ENCODE measurements at places on chromosomes 4 and X.

- no peak for DNase-seq
Measured at GRCh38 chrX:6446582-6446981, 88.3 kb downstream of the VCX3A start.

DNA sequence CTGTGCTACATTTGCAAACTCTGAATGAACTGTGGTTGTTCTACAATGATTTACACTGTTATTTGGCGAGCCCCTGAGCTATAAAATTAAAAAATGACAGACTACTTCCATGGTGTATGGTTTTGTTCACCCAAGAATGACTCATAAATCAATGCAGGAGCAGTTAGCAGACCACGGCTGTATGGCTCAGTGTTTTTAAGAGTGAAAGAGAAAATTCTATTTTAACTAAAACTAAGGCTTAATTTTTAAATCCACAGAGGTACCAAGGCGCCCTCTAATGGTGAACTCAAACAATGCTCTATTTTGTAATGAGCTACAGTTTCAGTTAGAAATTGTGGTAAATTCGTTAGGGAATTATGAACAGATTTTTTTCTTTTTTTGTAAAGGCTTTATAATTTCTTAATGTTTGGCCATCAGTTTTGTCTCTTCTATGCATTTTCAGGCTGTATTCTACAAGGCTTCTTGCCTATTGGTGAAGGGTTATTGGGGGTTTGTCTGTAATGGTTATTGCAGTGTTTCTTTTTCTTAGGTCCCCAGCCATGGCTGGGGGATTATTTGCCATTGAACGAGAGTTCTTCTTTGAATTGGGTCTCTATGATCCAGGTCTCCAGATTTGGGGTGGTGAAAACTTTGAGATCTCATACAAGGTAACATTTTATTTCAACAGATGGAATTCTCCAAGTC is 32.5 kb downstream of the HMGB2 start:
- DNase-seq, result no peak

GRCh38 chr4:932713-933070 is 432 bp downstream of the TMEM175 start:
- DNase-seq, result no peak

GRCh38 chr4:77183777-77184420 is 26.9 kb downstream of the CCNG2 start:
- DNase-seq, result no peak

DNA sequence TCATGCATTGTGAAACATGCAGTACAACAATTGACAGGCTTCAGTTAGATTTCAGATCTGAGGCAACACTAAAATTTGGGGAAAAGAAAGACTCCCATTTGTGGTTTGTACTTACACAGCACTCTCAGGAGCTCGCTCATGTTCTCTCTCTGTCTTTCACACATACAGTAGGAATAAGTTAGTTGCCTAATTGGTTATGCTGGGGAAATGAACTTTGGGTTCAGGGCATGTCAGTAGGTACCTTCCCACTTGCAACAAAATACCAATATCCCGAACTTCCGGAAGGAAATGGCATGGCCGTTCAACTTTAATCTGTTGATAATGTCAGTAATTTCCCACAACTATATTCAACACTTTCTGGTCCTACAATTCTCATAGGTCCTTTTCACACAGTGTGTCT is 218.4 kb downstream of the RELL1 start:
- DNase-seq, result no peak

DNA sequence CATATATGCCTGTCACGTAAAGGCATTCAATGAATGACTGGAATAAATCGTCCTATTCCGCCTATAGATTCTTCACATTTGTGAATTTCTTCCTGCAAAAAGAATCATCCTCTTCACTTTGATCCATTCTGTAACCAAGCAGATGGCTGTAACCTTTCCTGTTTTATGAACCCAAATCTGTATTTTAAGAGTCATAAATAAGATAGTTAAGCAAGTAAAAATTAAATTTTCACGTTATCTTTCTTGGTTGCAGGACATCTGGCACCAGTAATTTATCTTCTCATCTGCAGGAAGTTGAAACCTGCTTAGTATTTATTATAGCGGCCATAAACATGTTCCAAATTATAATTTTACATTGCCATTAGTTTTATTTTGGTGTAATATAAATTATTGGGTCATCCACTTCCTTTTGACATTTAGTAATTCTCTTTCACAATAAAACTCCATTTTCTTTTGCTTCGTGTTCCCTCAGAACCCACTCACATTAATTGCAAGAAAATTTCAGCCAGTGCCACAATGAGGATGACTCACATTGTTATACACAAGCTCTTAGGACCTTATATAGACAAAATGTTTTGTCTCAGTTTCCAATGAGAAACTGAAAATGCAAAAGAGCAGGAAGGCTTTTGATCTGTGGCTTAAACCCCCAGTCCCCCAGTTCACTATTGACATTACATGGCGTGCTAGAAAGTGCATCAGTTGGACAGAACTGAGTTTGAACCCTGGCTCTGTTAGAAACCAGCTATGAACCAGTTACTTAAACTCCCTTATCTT is 51.1 kb downstream of the TMEM156 start:
- no peak for DNase-seq

GRCh38 chr4:26753617-26754016 is 107.0 kb upstream of the STIM2 start:
- DNase-seq, result no peak

GRCh38 chr4:74097631-74098426 is 1.2 kb downstream of the CXCL2 start:
- no peak for DNase-seq

DNA sequence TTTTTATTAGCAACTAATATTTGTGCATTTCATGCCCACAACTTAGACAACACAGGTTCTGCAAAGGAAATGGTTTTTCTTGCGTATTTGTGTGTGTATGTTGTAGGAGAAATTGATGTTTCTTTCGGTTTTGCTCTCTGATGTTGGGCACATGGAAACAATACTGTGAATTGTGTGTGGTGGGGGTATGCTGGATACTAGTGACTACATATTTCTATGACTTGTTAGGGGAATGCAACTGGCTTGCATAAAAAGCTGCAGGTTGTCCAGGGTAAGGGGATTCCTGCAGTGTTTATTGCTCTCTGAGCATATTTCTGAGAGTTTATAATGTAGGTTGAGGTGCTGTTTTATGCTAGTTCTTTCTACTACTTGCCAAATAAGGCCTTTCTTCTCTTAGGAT is 11.6 kb downstream of the DLG3 start:
- no peak for DNase-seq

- DNase-seq, result no peak
Measured at GRCh38 chr4:82136161-82136801, 237.5 kb downstream of the HNRNPD start.

DNA sequence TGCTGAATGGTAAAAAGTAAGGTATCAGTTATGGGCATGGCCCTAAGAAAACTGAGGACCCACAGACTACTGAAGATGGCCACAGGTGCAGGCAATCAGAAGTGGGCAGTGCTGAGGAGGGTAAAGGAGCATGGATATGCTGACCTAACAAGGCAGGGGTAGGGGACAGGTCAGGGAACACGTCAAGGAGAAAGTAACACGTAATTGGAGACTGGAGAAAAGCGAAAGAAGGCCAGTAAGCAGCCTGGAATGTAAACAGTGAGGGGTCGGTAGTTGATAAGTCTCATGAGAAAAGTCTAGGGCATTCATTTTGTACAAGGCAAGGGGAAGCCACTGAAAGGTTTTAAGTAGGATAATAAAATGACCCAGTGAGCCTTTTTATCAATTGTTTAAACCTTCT is 153.3 kb downstream of the PRDM5 start:
- DNase-seq, result no peak
